ENCODE measurements at places on chromosomes 1 and 21. TPM values are rescaled to one million over a fixed set of nuclear protein-coding genes. Genes with fewer than 3 reads are reported as not detected.

CELA3A gene
- 2.9 TPM for total RNA-seq

MR1 gene
- 5.0 TPM for total RNA-seq

LSM10 gene
- total RNA-seq = 49.9 TPM

MMP23B gene
- 65.0 TPM for total RNA-seq

DDI2 gene
- 17.8 TPM for total RNA-seq

RPE65 gene
- total RNA-seq = not detected

SPATA45 gene
- not detected for total RNA-seq

SAMD11 gene
- total RNA-seq = 1.3 TPM

CACNA1S gene
- not detected for total RNA-seq

KCNA3 gene
- total RNA-seq = 0.87 TPM

UBE2U gene
- 0.19 TPM for total RNA-seq

OR2T29 gene
- total RNA-seq = not detected

SHE gene
- total RNA-seq = 11.9 TPM

CD58 gene
- 22.0 TPM for total RNA-seq

PLA2G2D gene
- total RNA-seq = not detected

Measured in heart left ventricle (tissue), 16 donors.